ENCODE measurements at places on chromosomes 1 and 21.

DNA sequence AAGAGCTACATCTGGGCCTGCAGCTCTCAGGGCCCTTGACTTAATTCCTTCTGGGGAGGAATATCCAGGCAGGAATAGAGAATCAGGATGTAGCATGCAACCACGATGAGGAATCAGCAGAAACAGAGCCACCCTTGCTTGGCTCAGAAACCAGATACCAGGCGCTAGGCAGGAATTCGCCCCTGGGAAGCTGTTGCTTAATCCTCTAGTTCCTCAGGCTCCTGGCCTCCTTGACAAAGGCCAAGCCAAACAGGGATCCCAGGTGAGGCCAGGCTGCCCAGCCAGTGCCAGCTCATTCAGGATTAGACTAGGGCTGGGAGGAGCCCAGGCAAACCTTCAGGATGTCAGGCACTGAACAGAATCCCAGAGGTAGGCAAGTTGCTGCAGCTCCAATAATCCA lies 48.2 kb upstream of the IRF2BP2 start:
- no peak for DNase-seq

DNA sequence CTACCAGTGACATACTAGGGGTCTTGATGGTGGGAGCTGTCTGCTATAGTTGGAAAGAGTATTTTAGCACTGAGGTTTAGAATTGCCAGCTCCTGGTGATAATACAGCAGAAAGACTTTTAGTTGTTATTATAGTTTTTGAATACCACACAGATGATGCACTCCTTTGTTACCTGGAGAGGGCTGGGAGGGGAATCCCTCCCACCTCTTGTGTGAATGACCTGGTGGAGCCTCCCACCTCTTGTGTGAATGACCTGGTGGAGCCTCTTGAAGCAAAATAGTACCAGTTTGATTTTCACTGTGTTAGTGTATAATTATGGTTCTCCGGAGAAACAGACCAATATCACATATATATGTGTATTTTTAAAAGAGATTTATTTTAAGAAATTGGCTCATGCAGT lies 3.3 kb downstream of the DISP1 start:
- DNase-seq: no peak

- no peak for DNase-seq
Measured at GRCh38 chr1:206470692-206471414, 577 bp downstream of the IKBKE start.

GRCh38 chr1:16041200-16041599 lies 2.4 kb upstream of the CLCNKB start:
- DNase-seq: no peak

DNA sequence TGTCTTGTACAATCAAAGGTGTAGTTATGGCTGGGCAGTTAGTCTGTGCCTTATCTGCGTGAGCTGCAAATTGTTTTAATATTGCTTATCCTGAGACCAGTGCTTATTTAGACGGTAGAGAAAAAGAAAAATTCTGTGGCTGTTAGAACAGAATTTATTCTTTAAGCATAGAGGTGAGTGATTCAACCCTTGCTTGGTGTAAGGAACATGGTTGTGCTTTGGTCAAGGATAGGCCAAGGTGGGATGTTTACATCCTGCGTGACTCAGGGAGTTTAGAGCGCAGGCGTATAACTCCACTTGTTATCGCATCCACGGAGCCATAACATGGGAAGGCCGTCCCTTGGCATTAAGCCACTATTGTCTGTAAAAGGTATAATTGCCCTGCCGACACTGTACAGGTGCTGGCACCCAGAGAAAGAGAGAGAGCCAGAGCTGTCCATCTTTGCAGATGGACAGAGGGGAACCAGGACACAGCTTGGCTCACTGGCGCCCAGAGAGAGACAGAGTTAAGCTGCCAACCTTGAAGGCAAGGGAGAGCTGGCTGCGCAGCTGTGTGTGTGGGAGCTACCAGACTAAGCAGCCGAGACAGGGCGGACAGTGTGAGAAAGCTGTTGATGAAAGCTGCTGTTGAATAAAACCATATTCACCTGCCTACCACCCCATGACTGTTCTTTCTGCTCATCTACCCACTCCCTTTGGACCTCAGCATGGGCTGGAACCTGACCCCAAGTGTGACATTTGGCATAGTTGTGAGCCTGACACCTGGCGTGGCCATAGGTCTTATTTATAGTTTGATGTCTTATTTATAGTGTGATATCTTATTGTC lies 200.4 kb downstream of the DYRK1A start:
- no peak for DNase-seq

GRCh38 chr1:216936779-216937178 lies 213.6 kb upstream of the ESRRG start:
- no peak for DNase-seq

DNA sequence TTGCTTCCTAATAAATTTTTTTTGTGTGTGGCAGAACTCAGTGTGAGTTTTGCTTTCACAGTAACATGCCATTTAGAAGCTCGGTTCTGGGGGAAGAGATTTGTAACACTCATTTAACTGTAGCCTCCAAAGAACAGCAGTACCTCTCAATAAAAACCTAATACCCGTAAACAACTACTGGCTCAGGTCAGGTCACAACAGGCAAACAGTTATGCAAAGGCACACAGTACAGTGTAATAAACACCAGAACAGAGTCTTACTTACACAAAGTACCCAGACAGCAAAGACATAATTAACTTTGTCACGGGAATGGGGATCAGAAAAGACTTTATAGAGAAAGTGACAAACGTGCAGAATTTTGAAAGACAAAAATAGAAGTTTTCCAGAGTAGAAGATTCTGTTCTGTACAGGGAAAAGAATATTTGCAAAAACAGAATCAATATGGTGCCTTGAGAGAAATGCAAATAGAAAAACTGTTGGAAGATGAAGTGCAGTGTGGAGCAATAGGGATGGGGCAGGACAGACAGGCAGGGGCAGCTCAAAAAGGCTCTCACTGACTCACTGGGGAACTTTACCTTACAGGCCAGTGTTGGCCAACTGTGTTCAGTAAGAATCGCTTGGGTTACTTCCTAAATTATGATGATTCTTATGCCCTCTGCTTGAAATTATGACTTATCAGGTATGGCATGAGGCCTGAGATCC lies 38.8 kb downstream of the EGLN1 start:
- no peak for DNase-seq

- DNase-seq: no peak
Measured at GRCh38 chr1:2378441-2378851, 12.9 kb downstream of the MORN1 start.

All from NCI-H2081 treated with DMSO at 0.1 percent for 48 hours (cell line).